CD4-positive, alpha-beta T cell treated with Interleukin-1 beta for 1 hour (primary cell): ENCODE measurements at places on chromosomes 11 and 22.
A peak's percentile ranks its signal among the peaks of the same experiment; 100 is the strongest.

DNA sequence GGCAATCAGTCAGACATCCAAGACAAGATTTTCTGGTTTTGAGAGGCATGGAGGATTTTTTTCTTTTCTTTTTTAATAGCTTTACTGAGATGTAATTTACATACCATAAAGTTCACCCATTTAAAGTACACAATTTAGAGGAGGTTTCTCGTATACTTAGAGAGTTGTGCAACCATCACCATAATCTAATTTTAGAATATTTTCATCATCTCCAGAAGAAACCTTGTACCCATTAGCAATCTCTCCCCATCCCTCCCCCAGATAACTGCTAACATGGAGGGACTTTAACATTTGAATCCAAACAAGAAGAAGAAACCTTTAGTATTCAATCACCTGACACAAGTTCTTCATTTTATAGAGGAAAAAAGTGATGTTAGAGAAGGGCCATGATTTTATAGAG is 83.6 kb downstream of the CLPB start:
- no peak for DNase-seq

- DNase-seq = peak; percentile 53
These were observed 27.7 kb upstream of the WNT11 start for GRCh38 chr11:76234021-76234415.

GRCh38 chr11:25993016-25993415 is 338.9 kb upstream of the ANO3 start:
- no peak for DNase-seq

DNA sequence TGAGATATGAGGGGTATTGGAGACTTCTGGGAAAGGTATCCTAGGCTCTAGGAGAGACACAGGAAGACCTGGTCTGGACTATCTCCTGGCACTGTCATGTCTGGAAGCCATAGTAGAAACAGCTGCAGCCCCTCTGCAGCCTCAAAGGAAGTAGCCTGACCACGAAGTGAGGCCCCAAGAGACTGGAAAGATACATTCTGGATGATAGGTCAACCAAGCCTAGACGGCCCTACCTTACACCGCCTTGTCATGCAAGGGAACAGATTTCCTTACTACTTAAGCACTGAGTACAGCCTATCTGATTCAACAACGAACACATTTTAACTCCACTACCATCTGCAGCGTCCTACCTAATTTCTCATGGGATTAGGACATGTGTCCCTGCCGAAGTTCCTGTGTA is 31.1 kb downstream of the UQCR10 start:
- DNase-seq = no peak

DNA sequence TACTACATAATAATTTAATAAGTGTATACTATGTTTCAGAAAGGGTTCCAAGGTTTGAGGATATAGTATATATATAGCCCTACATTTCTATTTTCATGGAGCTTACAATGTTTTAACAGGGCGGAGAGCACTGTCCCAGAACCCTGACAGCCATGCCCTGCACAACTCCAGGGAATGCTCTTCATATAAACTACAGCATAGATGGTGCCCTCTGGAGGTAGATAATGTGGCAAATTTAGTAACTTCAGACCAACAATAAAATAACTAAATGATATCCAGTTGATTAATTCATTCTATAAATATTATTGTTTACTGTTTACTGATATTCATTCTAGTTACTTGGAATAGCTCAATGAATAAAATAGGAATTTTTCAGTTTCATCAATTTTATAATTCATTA is 693.7 kb upstream of the CCDC179 start:
- DNase-seq = no peak

DNA sequence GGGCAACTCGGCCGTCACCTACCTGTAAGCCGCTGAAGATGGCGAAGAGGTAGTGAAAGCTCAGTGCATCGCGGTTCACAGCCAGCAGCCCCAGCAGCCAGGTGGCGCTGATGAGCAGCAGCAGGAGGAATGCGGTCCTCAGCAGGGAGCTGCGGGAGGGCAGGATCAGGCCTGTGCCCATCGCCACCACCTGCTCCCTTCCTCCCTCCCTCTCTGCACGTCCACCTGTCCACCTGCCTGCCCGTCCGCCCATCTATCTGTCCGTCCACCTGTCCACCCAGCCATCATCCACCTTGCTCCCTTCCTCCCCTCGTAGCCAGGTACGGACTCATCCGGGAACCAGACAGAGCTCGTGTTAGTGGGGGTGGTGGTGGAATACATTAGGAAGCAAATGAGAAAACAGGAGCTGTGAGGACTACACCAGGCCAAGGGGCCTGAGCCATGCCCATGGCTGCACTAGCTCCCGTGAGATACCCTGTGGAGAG is 32.2 kb downstream of the TRMU start:
- peak; percentile 71 for DNase-seq

DNA sequence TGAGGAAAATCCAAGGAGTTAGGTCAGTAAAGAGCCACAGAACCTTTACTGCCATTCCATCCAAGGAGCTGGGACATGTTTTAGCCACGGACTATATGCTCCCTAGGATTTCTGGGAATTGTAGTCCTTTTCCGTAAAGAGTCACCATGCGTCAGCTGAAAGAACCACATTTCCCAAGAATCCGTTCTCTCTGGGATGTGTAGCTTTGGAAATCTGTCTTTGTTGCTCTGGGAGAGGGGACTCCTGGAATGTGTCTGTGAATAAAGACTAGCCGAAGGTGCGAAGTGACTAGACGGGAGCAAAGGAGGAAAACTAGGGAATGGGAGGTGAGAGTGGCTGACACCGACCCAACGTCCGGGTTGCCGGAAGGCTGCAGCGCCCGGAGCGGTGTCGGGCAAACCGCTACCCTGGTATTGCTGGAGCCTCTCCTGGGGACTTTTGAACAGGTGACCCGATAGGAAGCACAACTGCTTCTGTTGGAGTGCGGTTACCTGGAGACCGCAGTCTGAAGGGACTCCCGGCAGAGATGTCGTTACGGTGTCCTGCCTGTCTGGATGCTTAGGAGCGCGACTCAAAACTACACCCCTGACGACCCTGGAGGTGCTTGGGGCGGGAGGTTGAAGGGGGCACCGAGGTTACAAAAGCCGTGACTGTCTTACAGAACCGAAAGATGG is at the start of gene IFTAP:
IFTAP (plus strand) TSS at position 187 of the 674 bp plus-strand sequence. CDS start 15,602 bp downstream, outside the sequence.
- peak; percentile 29 for DNase-seq

GRCh38 chr11:35357923-35358322 is 61.4 kb downstream of the SLC1A2 start:
- DNase-seq = no peak
